ENCODE measurements at places on chromosomes 11 and 22.
A peak's percentile ranks its signal among the peaks of the same experiment; 100 is the strongest.

GRCh38 chr11:103805688-103806009 is 230.8 kb upstream of the DDI1 start:
- no peak for DNase-seq

DNA sequence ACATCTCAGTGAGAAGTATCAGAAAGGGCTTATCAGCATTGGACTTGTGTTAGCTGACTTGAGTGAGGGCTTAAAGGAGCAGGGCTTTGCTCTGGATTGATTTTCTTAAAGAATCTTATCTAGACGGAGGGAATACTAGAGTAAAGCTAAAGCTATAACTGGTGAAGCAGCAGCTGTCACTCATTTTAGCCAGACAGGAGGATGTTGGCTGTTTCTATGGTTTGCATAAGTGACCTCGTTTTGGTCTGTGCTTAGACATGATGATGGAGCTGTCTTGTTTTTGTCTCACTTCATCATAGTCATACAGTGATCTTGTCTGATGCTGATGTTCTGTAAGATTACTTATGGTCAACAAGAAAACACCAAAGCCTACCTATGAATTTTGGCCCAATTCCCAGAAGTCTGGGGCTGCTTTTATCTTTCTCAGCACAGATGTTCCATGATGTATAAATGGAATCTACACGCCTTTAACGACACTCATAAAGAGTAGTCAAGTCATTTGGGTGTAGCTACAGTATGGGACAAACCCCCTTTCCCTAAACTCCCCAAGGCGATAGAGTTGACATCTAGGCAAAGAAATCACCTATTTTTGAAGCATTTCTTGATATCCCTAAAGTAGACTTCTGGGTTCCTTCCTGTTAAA is 77.5 kb upstream of the UCP3 start:
- DNase-seq: no peak

DNA sequence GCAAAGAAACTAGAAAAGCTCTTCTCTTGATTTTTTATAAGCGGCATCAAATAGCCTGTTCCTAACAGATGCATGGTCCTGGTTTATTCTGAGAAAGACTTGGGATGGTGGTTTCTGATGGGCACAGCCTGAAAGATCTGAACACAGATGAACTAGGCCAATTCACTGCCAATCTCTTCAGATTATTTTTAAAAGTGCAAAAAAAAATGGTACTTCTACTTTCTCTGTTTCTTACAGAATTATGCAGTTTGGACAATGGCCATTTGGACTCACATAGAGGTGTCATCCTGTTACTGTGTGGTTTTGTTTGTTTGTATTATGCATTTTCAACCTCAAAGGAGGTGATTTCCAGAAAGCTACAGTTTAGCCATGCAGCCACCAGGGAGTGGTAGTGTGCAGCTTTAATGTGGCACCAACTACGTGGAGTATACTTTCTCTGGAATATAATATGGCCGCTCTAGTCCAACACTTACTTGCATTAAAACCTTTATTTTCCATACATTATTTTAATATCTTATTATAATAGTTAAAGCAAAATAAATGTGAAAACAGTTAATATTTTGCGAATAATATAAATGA is 469.8 kb upstream of the KIRREL3 start:
- DNase-seq: peak; percentile 37

DNA sequence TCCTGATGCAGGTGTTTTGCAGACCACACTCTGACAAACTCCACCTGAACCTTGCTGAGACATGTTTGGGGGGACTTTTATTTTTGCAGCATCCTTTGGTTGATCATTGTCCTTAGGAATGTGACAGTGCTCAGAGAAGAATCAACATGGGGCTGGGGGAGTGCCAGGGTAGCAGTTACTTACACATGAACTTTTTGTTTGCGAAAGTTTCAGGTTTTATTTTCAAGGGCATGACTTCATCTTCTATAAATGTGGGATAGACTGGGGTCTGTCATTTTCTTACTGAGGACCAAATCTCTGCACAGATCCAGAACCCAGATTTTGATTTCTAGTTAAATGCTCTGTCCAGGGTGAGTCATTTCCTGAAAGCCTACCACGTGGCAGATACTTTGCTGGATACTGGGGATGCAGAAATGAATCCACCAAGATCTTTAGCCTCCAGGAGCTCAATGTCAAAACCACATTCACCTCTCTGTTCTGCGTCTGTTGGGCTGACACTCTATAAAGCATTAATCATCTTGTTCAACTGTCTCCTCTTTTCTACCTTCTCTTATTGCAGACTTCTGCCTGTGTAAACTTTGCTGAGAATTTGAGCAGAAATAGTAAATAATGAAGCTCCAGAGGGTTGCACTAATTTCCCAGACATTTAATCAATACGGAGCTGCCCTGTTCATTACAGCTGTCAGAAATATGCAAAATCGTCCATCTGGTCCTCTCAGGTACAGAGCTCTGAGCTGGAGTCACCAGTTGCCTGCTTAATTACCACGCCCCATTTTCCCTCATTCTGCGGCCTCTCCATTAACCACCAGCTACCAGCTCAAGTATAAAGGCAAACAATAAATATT is 387.9 kb downstream of the MIAT start:
- no peak for DNase-seq

- no peak for DNase-seq
Observed at GRCh38 chr11:94567181-94567670, at the start of gene PIWIL4. Gene PIWIL4 (plus strand): TSS chr11:94567368. CDS start chr11:94567519, 151 bp downstream.

DNA sequence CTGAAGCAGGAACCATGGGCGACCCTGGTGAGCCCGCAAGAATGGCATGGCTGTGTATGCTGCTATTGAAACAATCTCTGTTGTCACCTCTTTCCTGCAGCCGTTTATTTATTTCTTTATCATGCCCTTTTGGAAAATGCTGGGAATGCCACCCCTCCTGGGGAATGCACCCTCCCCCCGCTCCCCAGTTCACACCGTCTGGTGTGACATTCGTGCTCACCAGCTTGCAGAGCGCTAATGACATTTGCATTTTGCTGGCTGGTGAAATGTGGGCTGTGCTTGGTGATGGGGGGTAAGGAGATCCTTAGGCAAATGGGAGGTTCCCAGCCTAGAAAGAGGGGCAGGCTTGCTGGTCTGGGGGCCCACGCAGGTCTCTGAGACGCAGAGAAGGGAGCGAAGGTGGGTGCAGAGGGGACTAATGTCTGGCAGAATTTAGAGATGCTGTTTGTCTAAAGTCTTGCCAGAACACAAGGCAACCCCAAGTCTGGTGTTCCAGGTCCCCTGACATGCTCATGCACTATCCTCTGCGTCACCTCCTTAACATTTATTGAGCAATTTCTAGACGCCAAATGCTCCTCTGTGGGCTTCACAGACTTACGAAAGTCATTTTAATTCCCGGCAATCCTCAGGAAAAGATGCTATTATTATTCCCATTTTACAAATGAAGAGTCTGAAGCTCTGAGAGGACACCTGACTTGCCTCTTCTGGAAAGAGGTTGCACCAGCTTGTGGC is 91.7 kb downstream of the TP53I11 start:
- no peak for DNase-seq

- no peak for DNase-seq
Observed at GRCh38 chr11:111395081-111395480, 16.0 kb upstream of the POU2AF1 start.

GRCh38 chr11:7964873-7965272 is 374 bp downstream of the NLRP10 start:
- DNase-seq: no peak

DNA sequence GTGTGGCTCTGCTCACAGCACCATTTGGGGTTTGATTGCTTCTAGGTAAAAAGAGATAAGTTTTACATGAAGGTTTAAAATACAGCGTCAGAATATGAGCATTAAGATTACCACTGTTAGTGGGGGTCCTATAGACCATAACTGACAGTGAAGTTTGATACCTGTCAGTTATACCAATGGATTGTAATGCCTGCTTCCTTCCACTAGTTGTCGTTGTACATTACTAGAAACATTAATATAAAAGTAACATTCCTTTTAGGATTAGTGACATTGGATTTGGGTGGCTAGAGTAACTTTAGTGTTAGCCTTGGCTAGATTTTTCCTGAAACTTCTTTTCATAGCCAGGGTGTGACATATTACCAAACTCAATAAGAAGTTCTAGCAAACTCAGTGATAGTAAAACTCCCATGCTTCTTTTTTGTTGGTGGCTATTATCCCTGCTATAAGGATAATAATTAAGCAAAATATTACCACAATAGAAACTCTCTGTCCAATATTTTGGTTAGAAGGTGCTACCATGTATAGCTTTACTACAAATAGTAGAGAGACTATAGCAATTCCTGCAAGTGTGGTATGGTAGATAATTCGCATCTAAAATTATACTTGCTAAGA is 57.1 kb downstream of the FAM181B start:
- DNase-seq: no peak

DNA sequence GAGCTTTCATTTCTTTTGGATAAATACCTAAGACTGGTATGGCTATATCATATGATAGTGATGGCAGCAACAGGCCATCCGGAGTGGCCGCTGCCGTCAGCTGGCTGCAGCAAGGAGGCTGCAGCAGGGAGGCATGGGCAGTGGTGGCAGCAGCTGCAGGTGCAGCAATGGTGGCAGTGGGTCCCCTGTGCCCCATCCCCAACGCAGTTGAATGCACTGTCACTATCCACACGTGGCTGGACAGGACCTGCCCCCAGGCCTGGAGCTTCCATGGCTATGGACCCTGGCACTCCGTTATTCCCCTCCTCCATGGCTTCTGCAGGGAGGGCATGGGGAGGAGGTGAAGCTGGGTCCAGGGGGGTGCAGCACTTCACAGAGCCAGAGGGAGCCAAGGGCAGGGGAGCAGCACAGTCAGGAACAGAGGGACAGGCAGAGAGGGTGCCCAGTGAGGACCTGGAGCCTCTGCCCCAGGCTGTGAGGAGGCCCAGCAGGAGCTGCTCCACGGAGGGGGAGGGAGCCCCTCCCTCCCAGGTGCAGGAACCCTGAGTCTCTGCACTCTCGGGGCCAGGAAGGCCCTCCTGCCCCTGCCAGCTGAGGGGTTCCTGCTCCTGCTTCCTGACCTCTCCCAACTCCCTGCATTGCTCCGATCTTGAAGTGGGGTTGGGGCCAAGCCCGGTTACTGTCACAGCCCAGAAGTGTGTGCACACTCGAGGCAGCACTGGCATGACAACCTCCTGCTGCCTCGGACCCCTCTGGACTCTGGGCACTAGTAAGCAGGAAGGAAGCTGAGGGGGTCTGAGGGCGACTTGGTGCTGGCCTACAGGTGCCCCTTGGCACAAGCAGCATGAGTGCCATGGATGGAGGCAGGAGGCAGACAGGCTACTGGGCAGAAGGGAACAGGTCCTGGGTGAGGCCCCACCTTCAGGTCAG is 466.3 kb downstream of the GUCY1A2 start:
- no peak for DNase-seq

DNA sequence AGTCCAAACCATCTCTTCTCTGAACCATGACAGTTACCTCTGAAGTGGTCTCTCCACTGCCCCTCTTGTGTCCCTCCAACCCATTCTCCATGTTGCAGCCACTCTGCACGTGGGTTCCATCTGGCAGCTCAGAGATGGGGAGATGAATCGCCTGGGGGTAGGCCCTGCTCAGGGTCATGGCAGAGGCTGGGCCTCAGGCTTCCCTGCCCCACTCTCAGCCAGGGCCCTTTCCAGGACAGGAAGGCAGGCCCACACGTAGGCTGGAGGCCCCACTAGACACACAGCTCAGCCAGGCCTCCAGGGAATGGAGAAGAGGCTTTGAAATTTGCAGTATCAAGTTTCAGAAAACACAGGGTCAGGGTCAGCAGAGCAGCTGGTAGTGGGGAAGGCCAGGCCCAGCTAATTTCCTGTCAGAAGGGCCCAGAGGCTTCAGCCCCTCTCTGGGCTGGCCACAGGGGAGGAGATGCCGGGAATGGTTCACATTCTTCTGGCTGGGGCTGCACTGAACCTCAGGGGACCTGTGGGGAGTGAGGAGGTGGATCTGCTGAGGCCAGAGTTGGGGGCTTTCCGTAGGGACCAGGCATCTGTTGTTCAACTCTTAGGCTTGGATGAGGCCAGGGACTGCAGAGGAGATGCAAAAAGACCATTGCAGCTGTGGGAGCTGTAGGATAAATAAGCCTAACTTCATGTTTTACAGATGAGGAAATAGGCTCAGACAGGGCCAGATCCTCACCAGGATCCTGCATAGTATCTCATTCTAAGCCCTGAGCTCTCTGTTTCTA is 101.6 kb downstream of the SWAP70 start:
- DNase-seq: no peak

GRCh38 chr11:95565724-95566141 is 223.8 kb downstream of the FAM76B start:
- DNase-seq: no peak

DNA sequence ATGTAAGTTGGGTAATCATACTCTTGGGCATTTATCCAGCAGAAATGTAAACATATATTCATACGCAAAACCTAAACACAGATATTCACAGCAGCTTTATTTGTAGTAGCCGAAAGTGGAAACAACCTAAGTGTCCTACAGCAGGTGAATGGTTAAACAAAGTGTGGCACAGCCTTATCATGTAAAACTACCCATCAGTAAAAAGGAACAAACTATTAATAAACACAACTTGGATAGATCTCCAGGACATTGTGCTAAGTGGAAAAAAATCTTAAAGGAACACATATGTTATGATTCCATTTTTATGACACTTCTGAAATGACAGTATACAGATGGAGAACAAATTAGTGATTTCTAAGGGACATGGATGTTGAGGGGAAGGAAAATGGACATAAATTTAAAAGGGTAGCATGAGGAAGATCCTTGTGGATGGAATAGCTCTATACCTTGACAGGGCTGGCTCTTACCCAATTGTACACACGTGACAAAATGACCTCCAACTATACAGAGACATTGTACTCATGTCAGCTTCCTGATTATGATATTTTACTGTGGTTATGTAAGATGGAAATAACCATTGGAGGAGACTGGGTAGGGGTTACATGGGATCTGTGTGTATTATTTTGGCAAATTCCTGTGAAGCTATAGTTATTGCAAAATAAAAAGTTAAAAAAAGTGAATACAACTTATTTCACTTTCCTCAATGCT is 15.4 kb downstream of the ANO5 start:
- no peak for DNase-seq

DNA sequence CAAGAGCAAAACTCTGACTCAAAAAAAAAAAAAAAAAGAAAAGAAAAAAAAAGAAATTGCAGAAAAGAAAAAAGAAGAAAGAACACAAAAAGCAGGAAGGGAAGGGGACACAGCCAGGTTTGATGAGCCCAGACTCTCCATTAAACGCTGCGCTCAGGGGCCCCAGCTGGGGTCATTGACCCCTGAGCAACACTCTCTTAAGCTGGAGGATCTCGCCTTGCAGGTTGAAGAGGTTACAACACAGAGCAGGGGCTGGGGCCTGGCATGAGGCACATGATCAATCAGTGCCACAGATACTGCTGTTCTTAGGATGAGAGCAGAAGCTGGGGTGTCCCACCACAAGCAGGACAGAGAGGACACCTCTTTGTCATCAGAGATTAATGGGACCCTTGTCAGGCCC is 7.8 kb downstream of the FGF3 start:
- DNase-seq: no peak

DNA sequence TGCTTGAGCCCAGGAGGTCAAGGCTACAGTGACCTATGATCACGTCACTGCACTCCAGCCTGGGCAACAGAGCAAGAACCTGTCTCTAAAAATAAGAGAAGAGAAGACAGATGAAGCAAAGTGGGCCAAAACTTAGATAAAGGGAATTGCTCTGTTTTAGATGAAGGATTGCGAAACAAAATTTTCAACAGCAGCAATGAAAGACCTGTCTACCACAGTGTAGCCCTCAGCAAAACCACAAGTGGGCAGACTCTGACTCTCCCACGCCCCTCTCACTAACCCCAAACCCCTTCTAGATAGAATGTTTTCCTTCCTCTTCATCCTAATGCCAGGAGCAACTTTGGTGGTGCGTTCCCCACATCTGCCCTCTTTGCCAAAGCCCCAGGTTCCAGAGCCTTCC is 105.6 kb upstream of the ALDH3B2 start:
- DNase-seq: no peak

GRCh38 chr11:44570411-44571155 is 5.1 kb downstream of the CD82 start:
- DNase-seq: no peak
